ENCODE measurements at places on chromosomes 2 and 18.
A peak's percentile ranks its signal among the peaks of the same experiment; 100 is the strongest.

GRCh38 chr2:42959234-42960001, 167.0 kb upstream of the HAAO start:
- no peak for DNase-seq

- no peak for DNase-seq
These were observed 3.8 kb downstream of the C2orf92 start for GRCh38 chr2:97673182-97673914.

DNA sequence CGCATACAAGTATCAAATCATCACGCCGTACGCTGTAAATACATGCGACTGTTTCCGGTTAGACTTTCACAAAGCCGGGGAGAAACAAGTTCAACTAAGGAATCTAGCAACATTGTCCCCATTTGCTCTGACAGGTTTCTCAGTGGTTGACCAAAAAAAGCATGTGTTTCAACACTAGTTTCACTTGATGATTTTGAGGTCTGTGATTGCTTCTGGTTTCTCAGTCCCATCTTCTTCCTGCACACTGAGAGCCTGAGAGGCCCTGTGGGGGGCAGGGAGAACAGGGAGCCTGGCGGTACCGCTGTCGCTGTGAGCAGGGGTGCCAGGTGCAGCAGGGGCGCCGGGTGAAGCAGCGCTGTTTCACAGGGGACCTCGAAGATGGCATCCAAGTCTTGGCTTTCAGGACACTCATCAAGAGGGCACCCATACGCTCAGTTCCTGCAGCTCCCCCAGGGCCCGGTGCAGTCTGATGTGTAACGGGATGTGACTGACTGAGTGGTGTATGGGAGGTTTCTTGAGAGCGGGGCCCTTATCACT, 270.9 kb downstream of the TWIST2 start:
- no peak for DNase-seq

DNA sequence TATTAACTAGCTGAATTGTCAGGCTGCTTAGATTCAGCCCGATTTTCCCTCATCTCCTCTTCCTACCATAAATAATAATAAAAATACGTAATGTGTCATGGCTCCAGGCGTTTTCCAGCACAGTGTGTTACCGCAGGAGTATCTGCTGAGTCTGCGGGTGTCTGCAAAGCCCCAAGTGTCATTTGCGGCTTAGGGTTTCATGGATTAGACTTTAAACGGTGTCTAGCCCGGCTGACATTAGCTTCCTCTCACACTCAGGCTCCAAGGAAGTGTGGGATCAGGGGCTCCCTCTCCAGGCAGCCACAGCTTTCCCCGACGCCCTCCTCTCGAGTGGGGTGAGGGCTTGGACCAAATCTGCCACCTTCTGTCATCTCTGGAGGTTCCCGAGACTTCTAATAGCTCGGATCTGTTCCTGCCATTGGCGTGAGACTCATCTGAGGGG, 14.1 kb upstream of the HOXD1 start:
- DNase-seq: no peak

GRCh38 chr2:102024410-102024809, 32.6 kb downstream of the IL1R2 start:
- no peak for DNase-seq

- DNase-seq: no peak
These were observed 98.0 kb downstream of the INHBB start for GRCh38 chr2:120443946-120444345.

DNA sequence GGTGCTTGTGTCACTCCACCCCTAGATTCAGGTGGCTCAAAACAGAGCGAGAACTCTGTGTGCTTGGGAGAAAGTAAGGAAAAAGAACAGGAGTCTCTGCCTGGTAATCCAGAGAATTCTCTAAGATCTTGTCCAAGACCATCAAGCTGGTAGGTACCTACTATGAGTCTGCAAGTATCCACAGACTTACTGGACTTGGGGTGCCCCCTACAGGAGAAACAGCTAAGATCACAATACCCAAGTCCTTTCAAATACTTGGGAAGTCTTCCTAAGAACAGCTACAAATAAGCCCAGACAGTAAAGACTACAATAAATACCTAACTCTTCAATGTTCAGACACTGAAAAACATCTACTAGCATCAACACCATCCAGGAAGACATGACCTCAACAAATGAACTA, 1143.6 kb upstream of the ACVR2A start:
- DNase-seq: no peak

- peak; percentile 49 for DNase-seq
These were observed 23.7 kb upstream of the MYO5B start for GRCh38 chr18:50218432-50219197.

- no peak for DNase-seq
These were observed 380.7 kb upstream of the TRIB2 start for GRCh38 chr2:12335995-12336394.

DNA sequence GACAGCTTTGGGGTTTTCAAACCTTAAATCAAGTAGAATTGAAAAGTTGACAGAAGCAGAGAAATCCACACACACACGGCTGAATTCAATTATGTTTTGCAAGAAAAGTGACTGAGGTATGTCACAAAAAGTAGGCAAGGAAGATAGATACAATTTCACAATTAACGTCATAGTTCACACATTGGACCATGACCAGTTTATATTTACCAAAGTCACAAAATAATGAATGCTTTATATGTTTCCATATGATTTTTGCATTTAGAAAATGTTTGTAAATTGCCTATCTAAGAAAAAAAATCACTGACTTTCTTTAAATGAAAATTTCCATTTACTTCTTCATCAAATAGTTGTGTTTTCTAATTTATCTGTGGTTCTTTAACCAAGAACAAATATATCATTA, 29.4 kb upstream of the ZNF516 start:
- DNase-seq: no peak

- DNase-seq: no peak
These were observed 1.5 kb downstream of the KANSL3 start for GRCh38 chr2:96636551-96637171.

GRCh38 chr2:12722447-12723316, 5.9 kb downstream of the TRIB2 start:
- DNase-seq: no peak

- no peak for DNase-seq
These were observed 27.0 kb downstream of the TRAPPC12 start for GRCh38 chr2:3406501-3406900.

- DNase-seq: no peak
These were observed 223.3 kb downstream of the FBXO15 start for GRCh38 chr18:73924307-73924706.

DNA sequence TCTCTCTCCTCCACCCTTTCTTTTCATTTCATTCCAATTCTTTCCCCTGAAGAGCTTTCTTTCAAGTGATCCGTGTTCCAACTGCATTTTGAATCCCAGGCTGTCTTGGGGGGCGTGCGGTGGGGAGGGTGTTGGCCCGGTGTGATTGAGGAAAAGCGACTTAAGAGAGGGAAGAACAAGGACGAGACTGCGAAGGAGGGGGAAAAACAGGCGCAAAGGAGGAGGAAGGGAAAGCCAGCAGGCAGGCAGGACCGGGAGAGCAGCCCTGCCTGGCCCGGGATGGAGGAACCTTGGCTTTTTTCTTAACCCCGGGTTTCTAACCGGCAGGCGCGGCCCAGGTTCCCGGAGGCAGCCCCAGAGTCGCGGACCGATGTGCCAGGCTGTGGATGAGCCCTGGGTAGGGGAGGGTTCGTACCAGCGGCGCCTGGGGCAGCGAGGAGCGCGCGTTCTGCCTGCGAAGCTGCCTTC, 1.3 kb downstream of the ADCYAP1 start:
- no peak for DNase-seq

- no peak for DNase-seq
These were observed 477.5 kb upstream of the SPHKAP start for GRCh38 chr2:228658998-228659397.

- no peak for DNase-seq
These were observed 42.0 kb downstream of the SPC25 start for GRCh38 chr2:168848225-168848624.

GRCh38 chr2:20590704-20591515, 60.0 kb downstream of the HS1BP3 start:
- no peak for DNase-seq

GRCh38 chr18:61921621-61922235, 28.9 kb upstream of the RNF152 start:
- no peak for DNase-seq

GRCh38 chr18:26574958-26575864, 26.9 kb upstream of the KCTD1 start:
- no peak for DNase-seq

DNA sequence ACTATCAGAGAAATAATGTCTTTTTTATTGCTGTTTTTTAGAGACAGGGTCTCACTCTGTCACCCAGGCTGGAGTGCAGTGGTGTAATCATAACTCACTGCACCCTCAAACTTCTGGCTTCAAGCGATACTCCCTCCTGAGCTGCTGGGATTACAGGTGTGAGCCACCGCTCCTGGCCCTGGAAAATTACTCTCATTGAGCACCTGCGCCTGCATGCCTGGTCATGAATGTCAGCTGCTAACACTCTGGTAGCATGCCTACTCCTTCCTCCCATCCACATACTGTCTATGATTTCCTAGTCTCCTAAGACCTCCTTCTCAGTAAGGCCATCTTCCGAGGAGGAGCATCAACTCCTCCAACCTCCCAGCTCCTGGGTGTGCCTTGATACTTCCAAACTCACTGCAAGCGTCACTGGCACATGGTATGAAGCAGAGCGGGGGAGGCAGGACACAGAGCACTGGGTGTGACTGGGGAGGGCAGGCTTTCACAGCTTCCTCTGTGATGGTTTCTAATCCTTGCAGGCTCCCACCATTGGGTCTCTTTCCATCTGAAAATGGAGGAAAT, 1.6 kb upstream of the MAP2 start:
- DNase-seq: no peak

GRCh38 chr2:15303874-15304273, 257.3 kb downstream of the NBAS start:
- DNase-seq: no peak

DNA sequence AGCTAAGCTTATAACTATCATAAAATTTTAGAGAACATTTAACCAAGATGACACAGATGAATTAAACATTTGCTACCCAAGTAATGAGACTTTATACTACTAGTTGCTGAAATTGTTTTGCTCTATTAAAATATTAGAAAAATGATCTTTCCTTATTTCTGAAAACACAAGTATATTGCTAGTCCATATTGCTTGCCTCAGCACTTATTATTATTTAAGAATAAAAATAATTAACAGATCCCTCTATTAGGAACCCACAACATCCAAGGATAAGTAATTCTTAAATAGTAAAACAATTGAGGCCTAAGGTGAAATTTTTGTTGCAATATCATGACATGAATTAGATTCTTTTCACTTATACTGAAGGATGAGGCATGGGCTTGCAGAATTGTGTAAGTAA, 65.2 kb downstream of the CCDC148 start:
- DNase-seq: no peak

DNA sequence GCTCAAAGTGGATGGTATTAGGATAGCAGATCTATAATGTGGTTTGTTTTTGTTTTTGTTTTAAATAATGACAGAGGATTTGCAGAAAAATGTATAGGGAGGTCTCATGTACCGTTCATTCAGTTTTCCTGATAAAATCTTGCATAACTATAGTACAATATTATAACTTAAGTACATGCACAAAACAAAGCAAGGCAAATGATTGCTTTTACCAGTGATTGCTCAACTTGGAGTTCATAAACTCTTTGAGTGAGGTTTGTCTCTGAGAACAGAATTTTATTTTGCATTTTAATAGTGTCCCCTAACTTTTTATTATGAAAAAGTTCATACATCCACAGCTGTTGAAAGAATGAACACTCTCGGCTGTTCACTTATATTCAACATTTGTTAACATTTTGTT, 96.6 kb downstream of the MAP4K4 start:
- no peak for DNase-seq

GRCh38 chr2:5093056-5093455, 599.1 kb upstream of the SOX11 start:
- DNase-seq: no peak

DNA sequence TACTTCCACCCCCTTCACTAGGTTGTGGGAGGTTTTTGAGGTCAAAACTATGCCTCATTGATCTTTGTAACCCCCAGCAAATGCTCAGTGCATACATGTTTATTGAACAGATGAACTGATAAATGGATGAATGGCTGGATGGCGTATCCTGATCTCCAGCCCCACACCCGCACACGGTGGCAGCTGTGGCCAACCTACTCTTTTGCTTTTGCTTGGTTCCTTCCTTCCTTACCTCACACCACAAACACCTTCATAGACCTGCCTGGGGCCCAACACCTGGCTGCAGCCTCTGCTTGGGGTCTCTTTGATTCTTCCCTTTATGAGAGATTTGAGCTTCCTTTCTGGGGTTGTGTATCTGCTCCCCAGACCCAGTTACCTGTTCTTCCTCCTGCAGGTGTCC, 25.9 kb downstream of the SPP2 start:
- DNase-seq: no peak

GRCh38 chr2:120804459-120804858, 68.8 kb downstream of the GLI2 start:
- DNase-seq: no peak

Measured in memory B cell (primary cell).